Fibroblast of lung (primary cell): ENCODE measurements at places on chromosomes 11 and 22.
A peak's percentile ranks its signal among the peaks of the same experiment; 100 is the strongest.

- DNase-seq, result no peak
Measured at GRCh38 chr11:115965767-115966504, 461.7 kb upstream of the CADM1 start.

GRCh38 chr11:134120921-134121526 lies 52.2 kb downstream of the JAM3 start:
- DNase-seq, result peak; percentile 64

- DNase-seq, result no peak
Measured at GRCh38 chr22:34429314-34429713, 509.0 kb upstream of the LARGE1 start.

DNA sequence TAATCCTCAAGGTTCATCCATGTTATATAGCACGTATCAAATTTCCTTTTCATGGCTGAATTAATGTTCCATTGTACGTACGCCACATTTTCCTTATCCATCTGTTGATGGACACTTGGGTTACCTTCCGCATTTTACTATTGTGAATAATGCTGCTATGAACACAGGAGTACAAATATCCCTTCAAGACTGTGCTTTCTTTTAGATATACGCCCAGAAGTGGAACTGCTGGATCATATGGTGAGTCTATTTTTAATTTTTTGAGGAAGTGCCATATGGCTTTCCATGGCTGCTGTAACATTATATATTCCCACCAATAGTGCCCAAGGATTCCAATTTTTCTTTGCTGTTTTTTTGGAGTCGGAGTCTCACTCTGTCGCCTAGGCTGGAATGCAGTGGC lies 6.0 kb downstream of the MRPL40 start:
- no peak for DNase-seq

GRCh38 chr11:20161923-20162744 lies 1.9 kb upstream of the DBX1 start:
- no peak for DNase-seq

GRCh38 chr11:31437742-31438435 lies 68.2 kb downstream of the DNAJC24 start:
- DNase-seq, result peak; percentile 18

GRCh38 chr22:27075891-27076290 lies 418.5 kb downstream of the MIAT start:
- no peak for DNase-seq

DNA sequence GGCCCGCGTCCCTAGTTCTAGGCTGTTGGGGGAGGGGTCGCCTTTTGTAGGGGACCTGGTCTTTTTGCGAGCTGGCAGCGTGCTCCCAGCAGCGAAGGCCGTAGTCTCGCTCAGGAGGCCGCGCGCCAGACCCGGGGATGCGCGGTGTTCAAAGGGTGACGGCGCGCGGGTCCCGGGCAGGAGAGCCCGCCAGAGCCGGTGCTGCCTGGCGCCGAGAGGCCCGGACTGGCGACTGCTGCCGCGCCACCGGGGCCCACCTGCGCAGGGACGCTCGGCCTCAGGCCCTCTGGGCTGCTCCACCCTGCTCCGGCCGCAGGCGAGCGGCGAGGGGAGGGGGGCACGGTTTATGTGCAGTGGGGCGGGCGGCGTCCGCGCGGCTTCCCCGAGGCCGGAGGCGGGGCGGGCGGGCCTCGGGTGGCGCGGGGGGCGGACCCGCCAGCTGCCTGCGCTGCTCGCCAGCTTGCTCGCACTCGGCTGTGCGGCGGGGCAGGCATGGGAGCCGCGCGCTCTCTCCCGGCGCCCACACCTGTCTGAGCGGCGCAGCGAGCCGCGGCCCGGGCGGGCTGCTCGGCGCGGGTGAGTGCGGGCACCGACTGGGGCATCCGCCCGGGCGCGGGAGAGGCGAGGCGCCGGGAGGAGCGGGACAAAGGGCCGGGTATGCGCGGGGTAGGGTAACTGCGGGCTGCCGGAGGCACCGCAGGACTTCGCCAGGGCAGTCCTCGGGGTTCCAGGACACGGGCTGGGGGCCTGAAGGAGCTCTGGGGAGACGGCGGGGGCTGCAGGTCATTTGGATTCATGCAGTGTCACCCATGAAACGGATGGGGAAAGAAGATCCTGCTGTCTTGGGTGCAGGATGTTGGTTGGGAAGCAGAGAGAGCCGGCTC lies at the start of gene PRSS23:
TSS of gene PRSS23 (plus strand) at position 467 of the 884 bp plus-strand sequence. CDS start 7,102 bp downstream, outside the sequence.
- DNase-seq, result peak; percentile 66

GRCh38 chr11:111204211-111204610 lies 41.3 kb upstream of the POU2AF2 start:
- no peak for DNase-seq

GRCh38 chr11:11346303-11346702 lies 6.7 kb downstream of the CSNK2A3 start:
- no peak for DNase-seq

GRCh38 chr11:122229481-122230384 lies 113.7 kb upstream of the BLID start:
- DNase-seq, result no peak

- DNase-seq, result no peak
Measured at GRCh38 chr11:58919980-58920379, 19.3 kb upstream of the GLYATL1 start.
